ENCODE measurements at places on chromosomes 16 and 17.
A peak's percentile ranks its signal among the peaks of the same experiment; 100 is the strongest.

- DNase-seq: no peak
Measured at GRCh38 chr16:88331989-88332920, 50.5 kb upstream of the ZNF469 start.

GRCh38 chr17:3613124-3613523 lies 3.9 kb upstream of the TRPV1 start:
- DNase-seq: no peak

DNA sequence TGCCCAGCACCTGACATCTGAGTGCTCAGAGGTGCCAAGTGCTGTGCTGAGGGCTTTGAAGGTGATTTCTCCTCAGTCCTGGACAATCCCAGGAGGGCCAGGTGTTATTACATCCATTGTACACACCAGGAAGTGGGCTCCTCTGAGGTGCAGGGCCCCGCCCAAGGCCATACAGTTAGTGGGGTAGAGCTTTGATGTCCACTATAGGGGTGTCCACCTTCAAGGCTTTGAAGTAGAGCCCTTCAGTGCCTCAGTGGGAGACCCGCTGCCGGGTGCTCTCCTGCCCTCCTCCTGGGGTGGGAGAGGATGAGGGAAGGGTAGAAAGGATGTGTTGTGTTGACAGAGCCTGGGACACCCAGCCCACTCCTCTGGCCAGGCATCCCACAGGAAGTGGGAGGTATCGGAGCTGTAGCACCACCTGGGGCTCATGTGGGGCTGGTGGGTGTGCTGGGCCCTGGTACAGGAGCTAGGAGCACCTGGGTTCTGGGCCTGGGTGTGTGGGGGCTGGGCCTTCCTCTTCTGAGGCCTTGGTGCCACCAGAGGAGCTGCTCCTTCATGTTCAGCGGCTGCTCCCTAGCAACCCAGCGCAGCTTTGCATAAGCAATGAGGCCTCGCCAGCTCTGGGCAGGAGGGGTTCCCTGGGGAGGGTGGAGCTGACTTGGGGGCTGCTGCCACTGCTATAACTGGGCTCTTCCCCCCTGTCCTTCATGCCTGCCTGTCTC lies 7.4 kb downstream of the LASP1 start:
- no peak for DNase-seq

DNA sequence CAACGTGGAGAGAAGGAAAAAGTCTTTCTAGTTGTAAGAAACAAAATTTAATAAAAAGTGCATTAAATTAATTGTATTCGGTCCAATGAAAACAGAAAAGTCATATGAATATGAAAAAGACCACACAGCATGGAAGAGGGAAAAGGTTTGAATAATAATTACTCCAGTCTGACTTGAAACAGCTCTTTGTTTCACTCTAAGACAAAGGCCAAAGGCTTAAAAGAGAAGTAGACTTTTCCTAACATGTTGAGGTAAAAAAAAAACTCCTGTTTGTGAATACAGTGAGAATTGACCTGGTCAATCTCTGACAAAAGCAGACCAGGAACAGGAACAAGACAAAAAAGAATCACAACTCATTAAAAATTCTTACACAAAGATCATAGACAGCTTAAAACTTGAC lies 429.8 kb downstream of the TOX3 start:
- DNase-seq: no peak

DNA sequence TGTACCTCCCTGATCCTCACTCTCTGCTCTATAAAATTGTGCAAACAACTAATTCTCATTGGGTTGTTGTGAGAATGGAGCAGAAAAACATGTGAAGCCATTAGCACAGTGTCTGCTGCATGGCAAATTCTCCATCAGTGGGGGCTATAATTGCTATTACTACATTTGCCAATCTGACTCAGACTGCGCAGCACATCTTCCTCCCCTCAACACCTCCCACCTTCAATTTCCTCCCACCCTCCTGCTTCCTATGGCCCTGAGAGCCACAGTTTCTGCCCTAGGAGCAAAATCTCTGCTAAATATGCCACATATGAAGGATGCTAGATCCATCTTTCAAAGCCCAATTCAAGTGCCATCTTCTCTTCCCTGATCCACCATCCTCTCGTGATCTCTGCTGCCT lies 37.0 kb downstream of the ABCC12 start:
- DNase-seq: no peak

DNA sequence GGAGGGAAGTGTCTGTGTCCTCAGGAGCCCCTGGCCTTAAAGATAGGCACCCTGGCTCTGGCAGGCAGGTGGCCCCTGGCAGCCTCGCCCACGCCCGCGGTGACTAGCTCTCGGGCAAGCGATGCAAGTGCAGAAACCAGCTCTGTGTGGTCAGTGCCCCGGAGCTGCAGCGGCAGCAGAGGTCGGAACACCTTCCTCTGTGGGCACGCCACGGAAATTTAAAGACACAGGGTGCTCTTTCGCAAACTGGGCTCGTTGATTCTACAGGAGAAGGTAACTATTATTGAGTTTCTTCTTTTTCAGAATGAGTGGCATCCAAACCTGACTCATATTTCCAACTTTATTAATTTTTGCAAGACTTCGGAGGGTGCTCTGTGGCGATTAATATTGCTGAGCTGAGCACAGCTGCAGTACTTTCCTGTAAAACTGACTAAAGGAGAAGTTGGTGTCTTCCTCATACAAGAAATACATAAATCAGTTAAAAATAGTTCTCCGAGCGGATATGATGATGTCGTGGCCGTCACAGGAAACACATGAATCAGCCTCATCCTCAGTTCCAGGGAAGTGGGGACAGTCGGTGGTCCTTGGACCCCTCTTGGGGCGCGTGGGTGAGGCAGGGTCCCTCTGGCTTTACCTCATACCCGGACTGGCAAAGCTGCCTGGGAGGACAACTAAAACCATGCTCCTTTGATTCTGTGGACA lies 120.2 kb downstream of the METRNL start:
- DNase-seq: peak; percentile 44

GRCh38 chr16:24645739-24646645 lies 83.5 kb upstream of the TNRC6A start:
- DNase-seq: no peak

- DNase-seq: no peak
Measured at GRCh38 chr17:68584581-68585303, 16.4 kb downstream of the FAM20A start.

- DNase-seq: no peak
Measured at GRCh38 chr17:526425-526824, 173.8 kb upstream of the RPH3AL start.

DNA sequence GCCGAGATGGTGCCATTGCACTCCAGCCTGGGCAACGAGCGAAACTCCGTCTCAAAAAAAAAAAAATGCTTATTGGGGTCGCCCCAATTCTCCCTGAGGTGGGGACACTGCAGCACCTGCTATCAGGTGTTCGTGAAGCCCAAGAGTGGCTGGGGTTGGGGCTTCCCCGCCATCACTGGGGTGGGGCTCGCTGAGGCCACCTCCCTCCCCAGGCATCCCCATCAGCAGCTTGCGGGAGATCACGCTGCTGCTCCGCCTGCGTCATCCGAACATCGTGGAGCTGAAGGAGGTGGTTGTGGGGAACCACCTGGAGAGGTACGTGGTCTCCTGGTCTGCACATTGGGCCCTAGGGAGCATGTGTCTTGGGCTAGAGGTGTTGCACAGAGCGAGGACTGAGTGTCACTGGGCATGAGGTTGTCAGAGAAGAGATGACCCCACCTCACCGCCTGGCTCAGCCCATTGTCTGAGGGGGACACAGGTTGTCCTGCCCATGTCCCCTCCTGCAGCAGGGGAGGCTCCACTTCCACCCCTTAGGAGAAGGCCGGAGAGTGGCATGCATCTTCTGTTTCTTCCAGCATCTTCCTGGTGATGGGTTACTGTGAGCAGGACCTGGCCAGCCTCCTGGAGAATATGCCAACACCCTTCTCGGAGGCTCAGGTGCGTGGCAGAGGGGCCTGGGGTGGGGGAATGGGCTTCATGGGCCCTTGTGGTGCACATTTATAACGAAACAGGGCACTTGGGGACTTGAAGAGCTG lies 4.9 kb downstream of the CDK10 start:
- DNase-seq: no peak

- no peak for DNase-seq
Measured at GRCh38 chr17:49928126-49928800, 40.7 kb upstream of the DLX4 start.

GRCh38 chr16:23907903-23908302 lies 72.1 kb downstream of the PRKCB start:
- no peak for DNase-seq

DNA sequence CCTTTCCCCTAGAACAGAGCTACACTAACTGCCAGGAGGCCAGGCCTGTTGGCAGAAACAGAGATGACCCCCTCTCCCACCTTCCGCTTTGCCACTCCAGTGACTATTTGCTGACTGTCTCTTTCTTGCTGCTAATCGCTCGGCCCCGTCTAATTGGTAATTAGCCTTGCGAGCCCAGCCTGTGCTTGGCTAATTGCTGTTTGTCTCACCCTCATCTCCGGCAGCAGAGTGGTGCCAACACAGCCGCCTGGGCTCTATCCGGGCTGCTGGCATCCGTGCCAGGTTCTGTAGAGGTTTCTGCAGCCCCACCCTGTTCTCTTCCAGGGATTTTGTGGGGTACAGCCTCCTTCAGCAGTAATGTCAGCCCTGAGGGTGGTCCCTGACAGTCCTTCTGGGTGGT lies 27.4 kb upstream of the PHB1 start:
- DNase-seq: no peak

DNA sequence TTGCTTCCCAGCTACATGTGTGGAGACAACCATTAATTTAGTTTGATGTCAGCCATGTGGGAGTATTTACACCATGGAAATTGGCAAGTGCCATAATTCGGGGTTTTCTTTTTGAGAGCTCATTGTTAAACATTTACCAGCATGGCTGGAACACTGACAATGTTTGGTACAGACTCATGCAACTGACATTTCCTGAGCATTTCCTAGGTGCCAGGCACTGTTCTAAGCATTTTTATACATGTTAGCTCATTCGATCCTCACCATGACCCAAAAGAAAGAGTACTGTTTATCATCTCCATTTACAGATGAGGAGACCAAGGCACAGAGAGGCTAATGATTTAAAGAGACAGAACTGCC lies 86.9 kb downstream of the FOXL1 start:
- DNase-seq: no peak

DNA sequence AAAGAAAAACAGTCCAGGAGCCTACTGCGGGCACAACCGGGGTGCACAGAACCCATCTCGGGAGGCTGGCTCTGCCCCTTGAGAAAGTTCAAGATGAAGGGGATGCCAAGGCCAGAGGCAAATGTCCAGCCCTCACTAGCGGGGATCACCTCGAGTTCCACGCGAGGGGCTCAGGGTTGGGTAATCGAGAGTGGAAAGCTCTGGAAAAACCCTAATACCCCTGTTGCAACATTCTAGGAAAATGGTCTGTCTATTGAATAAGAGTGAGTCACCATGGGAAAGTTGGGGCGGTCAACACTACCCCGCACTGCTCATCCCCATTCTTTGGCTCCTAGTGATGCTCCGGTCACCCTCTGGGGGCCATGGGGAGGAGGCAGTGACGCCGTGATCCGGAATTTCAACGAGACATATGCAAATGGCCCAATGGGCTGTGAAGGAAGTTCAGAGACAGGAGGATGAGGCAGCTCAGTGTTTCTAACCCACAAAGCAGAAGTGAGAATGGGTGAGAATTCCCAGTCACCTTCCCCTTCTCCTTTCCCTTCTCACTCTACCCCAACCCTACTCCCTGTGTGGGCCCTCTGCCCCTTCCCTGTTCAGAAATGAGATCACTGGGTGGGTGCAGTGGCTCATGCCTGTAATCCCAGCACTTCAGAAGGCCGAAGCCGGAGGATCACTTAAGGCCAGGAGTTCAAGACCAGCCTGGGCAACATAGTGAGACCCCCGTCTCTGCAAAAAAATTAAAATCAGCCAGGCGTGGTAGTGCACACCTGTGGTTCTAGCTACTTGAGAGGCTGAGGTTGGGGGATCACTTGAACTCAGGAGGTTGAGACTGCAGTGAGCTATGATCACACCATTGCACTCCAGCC lies 22.4 kb downstream of the SOCS3 start:
- no peak for DNase-seq

- DNase-seq: no peak
Measured at GRCh38 chr16:66036793-66037715, 329.4 kb upstream of the CDH5 start.

- DNase-seq: no peak
Measured at GRCh38 chr16:49876716-49877129, 20.8 kb upstream of the ZNF423 start.

DNA sequence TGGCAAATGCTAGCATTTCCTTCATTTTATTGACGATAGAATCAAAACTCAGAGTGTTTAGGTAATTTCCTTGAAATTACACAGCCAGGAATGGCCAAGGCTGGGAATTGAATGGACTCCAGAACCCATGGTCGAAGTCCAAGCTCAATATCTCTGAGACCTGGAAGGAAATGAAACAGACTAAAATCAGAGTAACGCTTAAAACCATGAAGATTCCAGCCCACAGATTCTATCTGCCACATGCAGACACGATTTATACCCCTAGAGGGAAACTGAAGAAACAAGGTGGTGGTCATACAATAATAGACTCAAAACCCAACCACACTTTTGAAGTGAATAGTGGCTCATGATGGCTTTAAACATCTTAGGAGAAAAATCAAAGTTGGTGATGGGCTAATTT lies 95.6 kb downstream of the PRKCA start:
- no peak for DNase-seq

- no peak for DNase-seq
Measured at GRCh38 chr16:22623351-22623781, 112.7 kb downstream of the NPIPB5 start.

- no peak for DNase-seq
Measured at GRCh38 chr17:33330877-33331276, 37.8 kb upstream of the ASIC2 start.

DNA sequence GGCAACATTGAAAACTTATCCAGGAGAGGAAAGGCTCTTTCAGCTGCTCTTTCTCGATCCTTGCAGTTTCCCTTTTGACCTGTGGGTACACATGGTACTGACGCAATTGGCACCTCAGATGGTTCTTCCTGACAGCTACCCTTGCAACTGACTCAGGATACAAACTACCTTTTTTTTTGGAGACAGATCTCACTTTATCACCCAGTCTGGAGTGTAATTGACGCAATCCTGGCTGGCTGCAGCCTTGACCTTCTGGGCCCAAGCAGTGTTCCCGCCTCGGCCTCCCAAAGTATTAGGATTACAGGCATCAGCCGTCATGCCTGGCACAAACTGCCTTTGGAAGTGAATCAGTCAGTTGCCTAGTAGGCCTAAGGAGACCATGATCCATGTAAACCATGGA lies 607.2 kb downstream of the WWOX start:
- DNase-seq: no peak

DNA sequence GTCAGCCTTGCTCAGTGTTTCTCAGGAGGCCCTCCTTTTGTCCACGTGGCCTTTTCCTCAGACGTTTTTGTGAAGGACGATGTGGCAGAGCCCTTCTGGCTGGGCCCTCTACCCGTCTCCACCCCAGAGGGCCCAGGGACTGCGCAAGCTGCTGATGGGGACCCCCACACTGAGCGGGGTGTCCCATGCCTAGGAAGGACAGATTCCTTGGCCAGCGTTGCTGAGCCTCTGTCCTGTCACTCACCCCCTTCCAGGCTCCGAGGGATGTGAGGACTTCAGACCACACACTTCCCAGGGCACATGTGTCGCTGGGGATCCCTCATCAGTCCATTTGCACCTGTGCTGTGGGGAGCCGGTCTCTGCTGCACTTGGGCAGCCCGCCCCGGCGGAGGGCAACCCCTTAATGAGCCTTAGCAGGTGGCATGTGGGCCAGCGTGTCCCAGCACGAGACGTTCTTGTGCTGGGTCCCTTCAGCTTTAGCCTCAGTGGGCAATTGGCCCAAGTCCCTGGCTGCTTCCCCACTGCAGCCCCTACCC lies 48.3 kb downstream of the NT5M start:
- DNase-seq: no peak

GRCh38 chr17:75877752-75878173 lies 618 bp downstream of the TRIM47 start:
- peak; percentile 64 for DNase-seq

- no peak for DNase-seq
Measured at GRCh38 chr17:48588528-48588927, 1.5 kb downstream of the HOXB3 start.
